HFFc6 (cell line): ENCODE measurements at places on chromosomes 6 and 20. TPM values are rescaled to one million over a fixed set of nuclear protein-coding genes. Genes with fewer than 3 reads are reported as not detected.

- no peak overlapping the region for H3K4me3 ChIP-seq
- no peaks in the 10 kb centered on the region for H3K27me3 ChIP-seq
- peaks cover 55% of the 10 kb centered on the region for H3K36me3 ChIP-seq
- peaks cover 49% of the 10 kb centered on the region for H3K4me1 ChIP-seq
- peak overlapping the region; percentile 19 for H3K27ac ChIP-seq
Observed at GRCh38 chr6:158175111-158175510, 7.0 kb downstream of the GTF2H5 start.

The CNKSR3 gene
- total RNA-seq: 15.3 and 19.4 TPM in 2 replicates

GRCh38 chr6:169902070-169902469, 150.6 kb downstream of the ERMARD start:
- H3K4me1 ChIP-seq: no peaks in the 10 kb centered on the region
- no peak for DNase-seq
- H3K27me3 ChIP-seq: 0 out of 2 replicates have a peak, but pooled peaks cover under 1% of the 10 kb centered on the region
- H3K4me3 ChIP-seq: no peak overlapping the region
- no peak overlapping the region for H3K27ac ChIP-seq
- 0 out of 2 replicates have a peak, but pooled peaks cover 10% of the 10 kb centered on the region for H3K36me3 ChIP-seq

- peaks cover 45% of the 10 kb centered on the region for H3K4me1 ChIP-seq
- H3K27me3 ChIP-seq: peaks cover 9% of the 10 kb centered on the region
- DNase-seq: no peak
- no peaks in the 10 kb centered on the region; the same call in 1 of the 2 replicates for H3K36me3 ChIP-seq
- no peak overlapping the region for H3K27ac ChIP-seq
Observed at GRCh38 chr6:157774153-157775135, 48.6 kb upstream of the SNX9 start.

The GRM1 gene
- not detected in 2 replicates for total RNA-seq

DNA sequence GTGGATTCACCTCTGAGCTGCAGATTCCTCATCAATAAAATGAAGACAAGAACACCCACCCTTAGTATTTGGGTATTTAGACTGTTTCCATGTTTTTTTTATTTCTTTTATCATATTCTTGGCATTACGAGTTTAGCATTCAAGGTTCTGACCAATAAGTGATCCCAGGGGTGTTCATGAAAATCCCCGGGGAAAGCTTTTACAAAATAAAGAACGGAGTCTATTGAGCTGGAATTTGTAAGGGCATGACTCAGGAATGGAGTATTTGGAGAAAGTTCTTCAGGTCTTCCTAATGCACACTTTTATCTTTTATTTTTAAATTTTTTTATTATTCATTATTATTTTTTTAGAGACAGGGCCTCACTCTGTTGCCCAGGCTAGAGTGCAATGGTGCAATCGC, 19.4 kb upstream of the TOX2 start:
- DNase-seq: no peak
- H3K4me1 ChIP-seq: peaks cover 29% of the 10 kb centered on the region
- peaks cover 2% of the 10 kb centered on the region; the same call in 1 of the 2 replicates for H3K27me3 ChIP-seq
- no peak overlapping the region for H3K27ac ChIP-seq
- 0 out of 2 replicates have a peak, but pooled peaks cover 6% of the 10 kb centered on the region for H3K36me3 ChIP-seq

The TAF4 gene
- 8.9 and 9.6 TPM in 2 replicates for total RNA-seq

- H3K36me3 ChIP-seq: no peaks in the 10 kb centered on the region; the same call in 1 of the 2 replicates
- no peaks in the 10 kb centered on the region; the same call in 1 of the 2 replicates for H3K27me3 ChIP-seq
- H3K4me1 ChIP-seq: no peaks in the 10 kb centered on the region
- DNase-seq: peak; percentile 41
Observed at GRCh38 chr6:114747995-114748625, 405.3 kb upstream of the HS3ST5 start.

The MYLK2 gene
- total RNA-seq: 0.07 to 0.19 TPM in 2 of 3 replicates, not detected in the other

The SLC32A1 gene
- total RNA-seq: not detected in 3 replicates

DNA sequence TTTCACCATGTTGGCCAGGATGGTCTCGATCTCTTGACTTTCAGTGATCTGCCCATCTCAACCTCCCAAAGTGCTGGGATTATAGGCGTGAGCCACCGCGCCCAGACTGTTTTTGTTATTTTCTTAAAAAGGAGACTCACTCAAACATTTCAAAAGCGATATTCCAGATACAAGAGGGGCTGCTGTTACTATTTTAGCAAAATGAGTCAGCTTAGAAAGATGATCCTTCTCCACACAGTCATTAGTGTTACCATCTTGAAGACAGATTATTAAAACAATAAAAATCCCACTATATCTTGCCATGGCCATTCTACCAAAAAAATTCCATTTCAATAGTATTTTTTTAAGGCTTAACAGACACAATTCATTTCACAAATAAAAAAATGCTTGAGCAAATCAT, 102.8 kb downstream of the PREP start:
- no peak overlapping the region for H3K27ac ChIP-seq
- H3K4me1 ChIP-seq: peaks cover 27% of the 10 kb centered on the region
- H3K27me3 ChIP-seq: peaks cover 4% of the 10 kb centered on the region; the same call in 1 of the 2 replicates
- no peak for DNase-seq

The BACH2 gene
- not detected in 3 replicates for total RNA-seq

DNA sequence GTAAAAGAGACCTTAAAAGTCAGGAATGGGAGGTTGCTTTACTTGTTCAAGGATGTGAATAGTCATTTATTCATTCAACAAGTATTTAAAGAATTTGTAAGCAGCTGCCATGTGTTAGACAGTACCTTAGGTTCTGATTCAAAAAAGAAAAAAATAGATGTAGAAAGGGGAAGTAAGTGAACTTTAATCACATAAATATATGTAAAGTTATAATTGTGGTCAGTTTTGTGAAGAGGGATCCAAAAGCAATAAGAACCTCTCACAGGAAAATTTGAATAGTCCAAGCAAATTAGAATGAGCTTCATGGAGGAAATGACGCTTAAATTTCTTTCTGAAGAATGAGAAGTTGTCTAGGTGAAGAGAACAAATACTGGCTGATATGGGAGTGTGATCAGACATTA, 596.1 kb upstream of the CITED2 start:
- peaks cover 40% of the 10 kb centered on the region for H3K36me3 ChIP-seq
- DNase-seq: no peak
- peaks cover 92% of the 10 kb centered on the region for H3K4me1 ChIP-seq
- H3K4me3 ChIP-seq: 0 out of 2 replicates have a peak overlapping the region, but pooled peaks have one; percentile 5
- H3K27ac ChIP-seq: peak overlapping the region; percentile 70

DNA sequence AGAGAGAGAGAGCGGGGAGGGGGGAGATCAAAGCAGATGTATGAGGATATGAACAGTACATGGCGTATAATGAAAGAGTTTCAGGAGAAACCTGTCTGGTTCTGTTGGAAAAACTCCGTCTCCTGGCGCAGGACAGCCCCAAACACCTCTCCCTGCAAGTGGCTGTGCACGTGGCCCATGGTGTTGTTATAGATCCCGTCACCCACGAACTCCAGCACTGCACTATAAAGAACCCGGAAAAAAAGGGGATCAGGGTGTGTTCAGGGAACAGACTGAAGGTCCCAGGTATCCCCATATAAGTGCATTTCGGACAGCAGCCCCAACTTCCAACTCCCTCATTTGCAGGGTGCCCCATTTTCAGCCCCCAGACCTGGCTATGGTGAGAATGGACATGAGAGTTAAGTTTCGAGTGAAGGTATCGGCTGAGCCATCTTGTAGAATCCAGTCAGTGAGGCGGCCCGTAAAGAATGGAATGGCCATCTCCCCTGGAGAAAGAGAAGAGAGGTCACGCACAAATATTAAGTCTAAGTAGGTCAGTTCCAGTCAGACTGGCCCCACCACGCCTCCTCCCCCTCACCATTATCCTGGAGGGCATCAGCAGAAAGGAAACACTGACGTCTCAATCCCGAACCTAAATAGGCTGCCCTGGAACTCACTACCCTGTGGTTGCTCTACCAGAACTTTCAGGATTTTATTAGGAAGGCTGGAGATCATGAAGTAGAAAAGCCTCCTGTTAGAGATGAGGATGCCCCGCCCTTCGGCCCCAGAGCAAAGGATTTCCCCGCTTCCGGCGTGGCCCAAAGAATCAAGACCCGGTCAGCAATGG, 1.3 kb downstream of the TAP1 start:
- DNase-seq: no peak
- peaks cover 2% of the 10 kb centered on the region for H3K27me3 ChIP-seq
- peaks cover 29% of the 10 kb centered on the region for H3K4me1 ChIP-seq
- H3K4me3 ChIP-seq: peak overlapping the region; percentile 99
- peaks cover 28% of the 10 kb centered on the region for H3K36me3 ChIP-seq

- no peak overlapping the region for H3K27ac ChIP-seq
- no peak overlapping the region for H3K4me3 ChIP-seq
- H3K4me1 ChIP-seq: no peaks in the 10 kb centered on the region
- H3K36me3 ChIP-seq: no peaks in the 10 kb centered on the region
Observed at GRCh38 chr6:49833386-49833785, 32.9 kb downstream of the CRISP1 start.

- H3K36me3 ChIP-seq: no peaks in the 10 kb centered on the region
- H3K27ac ChIP-seq: no peak overlapping the region
- DNase-seq: no peak
- no peak overlapping the region for H3K4me3 ChIP-seq
- no peaks in the 10 kb centered on the region for H3K4me1 ChIP-seq
Observed at GRCh38 chr6:79617518-79617941, 13.6 kb upstream of the SH3BGRL2 start.

DNA sequence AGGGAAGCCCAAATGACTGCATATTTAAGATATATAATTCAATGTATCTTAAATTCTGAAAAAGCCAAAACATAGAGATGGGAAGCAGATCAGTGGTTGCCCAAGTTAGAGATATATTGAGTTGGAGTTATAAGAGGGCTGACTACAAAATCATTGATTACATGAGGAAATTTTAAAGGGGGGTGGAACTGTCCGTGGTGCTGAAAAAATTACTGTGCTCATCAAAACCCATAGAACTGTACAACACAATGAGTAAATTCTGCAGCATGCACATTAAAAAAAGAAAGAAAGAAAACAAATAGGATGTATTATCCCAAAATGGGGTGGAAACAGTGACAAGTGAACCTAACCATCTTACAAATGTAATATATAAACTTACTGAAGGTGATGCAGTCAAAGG, 100.9 kb downstream of the FUT9 start:
- H3K27ac ChIP-seq: no peak overlapping the region
- no peaks in the 10 kb centered on the region for H3K4me1 ChIP-seq
- DNase-seq: no peak
- no peaks in the 10 kb centered on the region for H3K36me3 ChIP-seq

The LPA gene
- not detected in 3 replicates for total RNA-seq

DNA sequence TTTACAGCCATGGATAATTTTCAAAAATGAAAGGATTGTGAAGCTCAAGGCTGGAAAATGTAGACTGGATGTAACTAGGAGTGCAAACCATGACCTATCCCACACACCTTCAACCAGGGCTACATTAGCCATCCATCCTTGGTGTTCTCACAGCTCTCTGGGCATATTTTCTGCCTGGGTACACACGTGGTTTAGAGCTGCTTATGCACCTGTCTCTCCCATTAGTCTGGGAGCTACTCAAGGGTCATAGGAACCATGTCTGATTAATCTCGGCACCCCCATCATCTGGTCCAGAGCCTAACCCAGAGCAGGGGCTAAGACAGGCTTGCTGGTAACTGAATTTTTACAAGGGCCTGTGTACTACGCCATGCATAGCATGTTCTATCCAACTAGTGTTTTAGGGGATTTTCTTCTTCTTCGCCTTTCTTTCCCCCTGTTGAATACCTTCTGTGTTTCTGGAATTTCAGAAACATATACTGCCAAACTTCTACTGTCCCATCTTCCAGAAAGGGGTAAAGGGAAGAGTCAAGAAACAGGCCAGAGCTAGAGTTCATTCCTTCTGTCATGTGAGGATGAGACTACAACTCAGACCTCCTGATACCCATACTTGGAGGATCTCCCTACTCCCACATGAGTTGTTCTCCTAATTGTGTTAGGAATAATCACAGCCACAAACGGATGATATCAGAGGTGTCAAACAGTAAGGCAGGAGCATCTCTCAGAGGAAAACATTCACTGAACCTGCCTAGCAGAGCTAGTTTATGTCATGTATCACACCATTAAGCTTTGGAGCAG, 25.4 kb upstream of the FAM83C start:
- no peaks in the 10 kb centered on the region; the same call in none of the 2 replicates for H3K27me3 ChIP-seq
- DNase-seq: no peak
- H3K4me1 ChIP-seq: peaks cover 77% of the 10 kb centered on the region
- H3K36me3 ChIP-seq: peaks cover 15% of the 10 kb centered on the region
- peak overlapping the region; percentile 89 for H3K27ac ChIP-seq
- no peak overlapping the region; the same call in 1 of the 2 replicates for H3K4me3 ChIP-seq

The METTL24 gene
- not detected in 3 replicates for total RNA-seq

The TRIM15 gene
- not detected in 3 replicates for total RNA-seq

- H3K4me1 ChIP-seq: peaks cover 87% of the 10 kb centered on the region
- peak overlapping the region; percentile 79 for H3K4me3 ChIP-seq
- no peaks in the 10 kb centered on the region; the same call in 1 of the 2 replicates for H3K27me3 ChIP-seq
- peaks cover 8% of the 10 kb centered on the region; the same call in 1 of the 2 replicates for H3K36me3 ChIP-seq
- H3K27ac ChIP-seq: peak overlapping the region; percentile 95
Observed at GRCh38 chr6:113352029-113352801, 504.9 kb upstream of the MARCKS start.

- peaks cover 7% of the 10 kb centered on the region for H3K27me3 ChIP-seq
- peaks cover 10% of the 10 kb centered on the region for H3K4me1 ChIP-seq
- no peaks in the 10 kb centered on the region for H3K36me3 ChIP-seq
- no peak overlapping the region for H3K4me3 ChIP-seq
- DNase-seq: no peak
Observed at GRCh38 chr6:107602321-107603005, 112.5 kb downstream of the SOBP start.

DNA sequence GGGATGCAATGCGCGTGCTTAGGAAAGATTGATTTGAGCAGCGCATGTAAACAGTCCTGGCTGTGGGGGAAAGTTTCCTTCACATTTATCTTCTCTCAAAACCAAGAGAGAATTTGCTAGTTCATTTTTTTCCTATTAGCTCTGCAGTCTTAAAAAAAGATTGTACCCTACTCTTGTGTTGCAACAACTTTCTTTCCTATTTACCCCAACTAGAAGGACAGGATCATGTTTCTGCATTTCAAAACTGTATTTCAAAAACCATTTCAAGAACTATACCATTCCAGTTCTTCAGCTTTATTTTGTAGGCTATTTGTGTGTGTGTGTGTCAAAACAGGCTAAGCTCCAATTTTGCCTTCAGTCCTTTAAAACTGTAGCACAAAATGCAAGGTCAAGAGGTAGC, 473.1 kb downstream of the KIF16B start:
- H3K27ac ChIP-seq: no peak overlapping the region
- DNase-seq: no peak
- no peaks in the 10 kb centered on the region for H3K27me3 ChIP-seq
- H3K36me3 ChIP-seq: no peaks in the 10 kb centered on the region

The HDGFL1 gene
- total RNA-seq: not detected in 3 replicates

DNA sequence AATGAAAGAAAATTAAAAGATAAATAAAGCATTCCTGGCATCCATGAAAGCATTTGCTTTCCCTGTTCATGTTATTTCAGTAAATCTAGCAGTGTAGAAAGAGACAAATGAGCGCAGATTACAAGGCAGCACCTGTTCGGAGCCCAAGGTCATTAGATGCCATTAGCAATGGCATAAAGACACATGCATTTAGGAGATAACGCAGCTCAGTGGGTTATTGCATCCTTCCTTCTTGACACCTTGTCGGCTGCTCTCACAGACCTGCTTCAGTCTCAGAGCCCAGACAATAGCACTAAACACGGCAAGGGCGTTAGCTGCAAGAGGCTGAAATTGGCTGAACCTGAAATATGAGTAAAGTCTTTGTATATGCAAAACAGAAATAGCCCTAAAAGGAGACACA, 140.3 kb downstream of the ATXN1 start:
- no peak for DNase-seq
- H3K36me3 ChIP-seq: peaks cover 11% of the 10 kb centered on the region; the same call in 1 of the 2 replicates
- no peak overlapping the region for H3K27ac ChIP-seq
- peaks cover 2% of the 10 kb centered on the region; the same call in 1 of the 2 replicates for H3K27me3 ChIP-seq
- no peak overlapping the region for H3K4me3 ChIP-seq

GRCh38 chr6:14211562-14211942, 94.0 kb downstream of the CD83 start:
- no peak for DNase-seq
- peaks cover 30% of the 10 kb centered on the region for H3K4me1 ChIP-seq
- H3K36me3 ChIP-seq: no peaks in the 10 kb centered on the region
- peak overlapping the region; percentile 74 for H3K27ac ChIP-seq
- H3K27me3 ChIP-seq: no peaks in the 10 kb centered on the region
- H3K4me3 ChIP-seq: peak overlapping the region; percentile 91
